ENCODE measurements at places on chromosomes 1 and 21.

- DNase-seq = no peak
These were observed 24.6 kb downstream of the WNT3A start for GRCh38 chr1:228031276-228031995.

GRCh38 chr1:161887730-161888287 is 121.7 kb downstream of the ATF6 start:
- no peak for DNase-seq

- DNase-seq = no peak
These were observed 262.9 kb upstream of the SNX7 start for GRCh38 chr1:98398649-98399048.

- no peak for DNase-seq
These were observed 12.3 kb downstream of the ID3 start for GRCh38 chr1:23546897-23547584.

- no peak for DNase-seq
These were observed 70.8 kb downstream of the TIAM1 start for GRCh38 chr21:31273278-31273677.
